Testis (tissue), 5 donors: ENCODE measurements at places on chromosomes 12 and 14.

GRCh38 chr12:4909734-4910501 is at the start of gene KCNA1:
TSS of gene KCNA1 (plus strand) at chr12:4909905. CDS start at chr12:4911379, 1,474 bp downstream.
- H3K4me3 ChIP-seq, result peak within 1 kb of the TSS; percentile 29
- no peaks in the 10 kb centered on the region for H3K36me3 ChIP-seq
- H3K27ac ChIP-seq, result no peak within 1 kb of the TSS

DNA sequence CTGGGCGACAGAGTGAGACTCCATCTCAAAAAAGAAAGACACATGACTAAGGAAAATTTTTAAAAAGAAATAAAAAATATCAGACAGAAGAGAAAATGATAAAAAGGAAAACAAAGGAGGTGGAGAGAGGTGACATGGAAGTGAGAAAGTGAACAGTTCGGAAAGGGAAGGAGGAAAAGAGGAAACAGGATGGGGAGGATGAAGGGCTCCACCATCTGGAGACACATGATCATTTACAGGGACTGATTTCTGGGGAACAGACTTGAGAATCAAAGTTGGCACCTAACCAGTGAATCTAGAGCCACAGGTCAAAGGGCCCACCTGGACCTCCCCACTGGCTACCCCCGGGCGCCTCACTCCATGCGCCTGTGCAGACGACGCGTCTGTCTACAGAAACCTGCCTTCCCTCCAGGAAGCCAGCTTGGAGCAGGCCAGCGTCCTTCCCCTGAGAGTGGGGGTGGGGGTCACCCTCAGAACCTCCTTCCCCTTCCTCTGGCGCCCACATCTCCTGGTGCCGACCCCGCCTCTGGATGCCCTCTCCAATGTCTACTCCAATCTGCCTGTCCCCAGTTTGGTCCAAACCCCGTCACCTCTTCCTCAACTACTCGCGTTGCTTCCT is 60.5 kb downstream of the AMN start:
- H3K4me1 ChIP-seq, result no peaks in the 10 kb centered on the region
- no peaks in the 10 kb centered on the region for H3K36me3 ChIP-seq
- H3K27ac ChIP-seq, result no peak overlapping the region
- no peak overlapping the region for H3K4me3 ChIP-seq
- DNase-seq, result no peak

DNA sequence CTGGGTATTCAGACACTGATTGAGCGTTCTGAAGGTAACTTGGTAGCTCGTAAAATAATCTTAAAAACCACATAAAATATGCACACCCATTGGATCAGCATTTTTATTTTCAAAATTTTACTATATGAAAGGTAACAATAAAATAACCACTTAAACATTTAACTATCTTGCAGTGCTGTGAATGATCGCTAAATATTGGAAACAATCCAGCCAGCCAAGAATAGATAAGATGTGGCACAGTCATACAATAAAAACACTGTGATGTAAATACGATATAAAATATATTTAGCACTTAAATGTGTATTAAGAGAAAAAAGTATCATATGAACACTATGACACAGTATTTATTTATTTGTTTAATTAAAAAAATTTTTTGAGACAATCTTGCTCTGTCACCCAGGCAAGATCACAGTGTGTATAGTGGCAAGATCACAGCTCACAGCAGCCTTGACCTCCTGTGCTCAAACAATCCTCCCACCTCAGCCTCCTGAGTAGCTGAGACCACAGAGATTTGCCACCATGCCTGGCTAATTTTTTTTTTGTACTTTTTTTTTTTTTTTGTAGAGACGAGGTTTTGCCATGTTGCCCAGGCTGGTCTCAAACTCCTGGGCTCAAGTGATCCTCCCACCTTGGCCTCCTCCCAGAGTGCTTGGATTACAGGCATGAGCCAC is 39.4 kb downstream of the SDR9C7 start:
- no peak overlapping the region for H3K27ac ChIP-seq
- no peak for DNase-seq
- no peaks in the 10 kb centered on the region for H3K27me3 ChIP-seq
- no peak overlapping the region for H3K4me3 ChIP-seq

GRCh38 chr12:8894378-8894777 is 19.9 kb upstream of the PHC1 start:
- H3K4me3 ChIP-seq, result no peak overlapping the region
- no peak for DNase-seq
- no peaks in the 10 kb centered on the region for H3K36me3 ChIP-seq
- H3K27me3 ChIP-seq, result no peaks in the 10 kb centered on the region
- no peak overlapping the region for H3K27ac ChIP-seq

DNA sequence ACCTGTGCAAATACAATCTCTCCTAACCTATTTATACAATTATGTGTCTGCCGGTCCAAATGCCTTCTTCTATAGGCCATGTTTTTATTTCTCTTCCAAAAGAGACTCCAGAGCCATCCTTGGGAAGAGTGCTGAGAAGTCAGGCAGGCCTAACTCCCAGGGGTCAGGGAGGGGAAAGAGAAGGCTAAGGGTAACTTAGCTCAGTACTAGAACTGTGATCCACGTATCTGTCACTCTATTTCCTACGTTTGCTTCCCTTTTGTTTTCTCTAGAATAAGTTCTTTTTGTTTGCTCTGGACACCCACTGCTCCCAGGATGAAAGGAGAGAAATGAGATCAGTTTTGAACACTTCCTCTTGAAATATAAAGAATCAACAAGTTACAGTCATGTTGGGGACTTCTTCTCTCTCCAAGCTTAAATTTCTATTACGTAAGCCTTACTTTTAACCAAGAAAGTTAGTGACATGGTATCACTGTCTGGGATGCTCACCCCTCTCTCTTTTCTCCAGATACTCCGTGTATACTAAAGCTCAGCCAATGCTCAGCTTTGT is 79.2 kb downstream of the DAD1 start:
- H3K27me3 ChIP-seq, result no peaks in the 10 kb centered on the region
- H3K27ac ChIP-seq, result no peak overlapping the region
- H3K4me3 ChIP-seq, result no peak overlapping the region
- peaks cover 7% of the 10 kb centered on the region for H3K4me1 ChIP-seq

DNA sequence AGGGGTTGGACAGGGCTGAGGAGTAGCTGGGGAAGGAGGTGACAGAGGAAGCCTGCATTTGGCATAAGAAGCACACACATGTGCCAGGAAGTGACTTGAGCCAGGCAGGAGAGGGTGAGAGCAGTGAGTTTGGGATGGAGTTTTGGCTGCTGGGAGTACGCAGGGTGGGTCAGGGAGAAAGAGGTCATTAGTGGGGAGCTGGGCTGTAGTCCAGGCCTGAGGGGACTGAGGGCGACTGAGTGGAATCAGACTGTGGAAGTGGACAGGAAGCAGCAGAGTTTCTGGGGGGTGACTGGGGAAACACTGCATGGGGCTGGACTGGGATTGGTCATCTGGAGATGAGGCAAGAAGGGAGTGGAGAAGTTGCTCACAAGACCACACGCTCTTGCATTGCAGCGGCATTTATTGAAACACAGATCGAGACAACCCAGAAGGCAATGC is 7.6 kb downstream of the KRT85 start:
- no peaks in the 10 kb centered on the region for H3K27me3 ChIP-seq
- H3K36me3 ChIP-seq, result no peaks in the 10 kb centered on the region
- no peak for DNase-seq
- H3K4me1 ChIP-seq, result no peaks in the 10 kb centered on the region

DNA sequence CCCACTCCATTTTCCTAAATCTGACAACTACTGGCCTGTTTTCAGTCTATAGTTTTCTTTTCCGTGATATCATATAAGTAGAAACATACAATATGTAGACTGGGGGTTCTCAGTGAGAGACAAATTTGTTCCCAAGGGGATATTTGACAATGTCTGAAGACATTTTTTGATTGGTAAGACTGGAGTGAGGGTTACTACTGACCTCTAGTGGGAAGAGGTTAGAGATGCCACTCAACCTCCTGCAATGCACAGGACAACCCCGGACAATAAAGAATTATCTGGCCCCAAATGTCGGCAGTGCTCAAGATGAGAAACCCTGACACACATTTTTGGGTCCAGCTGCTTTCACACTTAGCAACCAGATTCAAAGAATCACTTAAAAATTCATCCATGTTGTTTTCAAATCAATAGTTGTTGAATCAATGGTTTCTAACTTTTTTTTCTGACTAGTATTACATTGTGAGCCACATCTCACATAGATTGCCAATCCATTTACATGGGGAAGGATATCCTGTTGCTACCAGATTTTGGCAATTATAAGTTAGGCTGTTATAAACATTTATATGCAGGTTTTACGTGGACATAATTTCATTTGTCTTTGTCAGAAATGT is 307.1 kb downstream of the RPL10L start:
- no peaks in the 10 kb centered on the region for H3K27me3 ChIP-seq
- no peak overlapping the region for H3K27ac ChIP-seq
- H3K36me3 ChIP-seq, result no peaks in the 10 kb centered on the region

DNA sequence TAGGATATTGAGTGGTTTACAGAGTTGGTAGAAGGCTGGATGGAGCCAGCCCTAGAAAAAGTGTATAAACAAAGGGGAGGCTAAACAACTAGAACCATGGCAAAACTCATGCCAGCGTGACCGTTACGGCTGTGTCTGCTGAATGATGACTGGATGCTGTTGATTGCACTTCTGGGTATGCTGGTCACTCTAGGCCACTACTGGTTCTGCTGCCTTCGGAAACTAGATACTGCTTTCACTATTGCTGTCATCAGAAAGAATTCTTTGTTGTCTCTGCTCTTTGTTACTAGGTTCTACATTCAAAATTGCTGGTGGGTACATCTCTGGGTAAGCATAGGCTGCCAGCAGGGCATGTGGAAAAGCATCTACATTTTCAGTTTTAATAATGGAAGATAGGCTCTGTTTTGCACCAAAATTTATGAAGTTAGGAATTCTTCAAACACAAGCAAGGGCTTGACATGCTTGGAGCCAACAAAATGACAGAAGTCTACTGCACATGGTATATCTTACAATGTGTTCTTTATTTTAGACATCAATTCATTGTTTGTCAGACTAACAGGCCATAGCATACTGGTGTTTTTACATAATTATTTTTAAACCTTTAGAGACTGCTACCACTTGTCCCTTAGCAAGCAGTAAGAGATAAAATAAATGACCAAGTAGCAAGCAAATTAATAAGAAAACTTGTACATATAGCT is 15.4 kb downstream of the MON2 start:
- H3K27ac ChIP-seq, result no peak overlapping the region
- H3K4me3 ChIP-seq, result no peak overlapping the region
- no peaks in the 10 kb centered on the region for H3K27me3 ChIP-seq

DNA sequence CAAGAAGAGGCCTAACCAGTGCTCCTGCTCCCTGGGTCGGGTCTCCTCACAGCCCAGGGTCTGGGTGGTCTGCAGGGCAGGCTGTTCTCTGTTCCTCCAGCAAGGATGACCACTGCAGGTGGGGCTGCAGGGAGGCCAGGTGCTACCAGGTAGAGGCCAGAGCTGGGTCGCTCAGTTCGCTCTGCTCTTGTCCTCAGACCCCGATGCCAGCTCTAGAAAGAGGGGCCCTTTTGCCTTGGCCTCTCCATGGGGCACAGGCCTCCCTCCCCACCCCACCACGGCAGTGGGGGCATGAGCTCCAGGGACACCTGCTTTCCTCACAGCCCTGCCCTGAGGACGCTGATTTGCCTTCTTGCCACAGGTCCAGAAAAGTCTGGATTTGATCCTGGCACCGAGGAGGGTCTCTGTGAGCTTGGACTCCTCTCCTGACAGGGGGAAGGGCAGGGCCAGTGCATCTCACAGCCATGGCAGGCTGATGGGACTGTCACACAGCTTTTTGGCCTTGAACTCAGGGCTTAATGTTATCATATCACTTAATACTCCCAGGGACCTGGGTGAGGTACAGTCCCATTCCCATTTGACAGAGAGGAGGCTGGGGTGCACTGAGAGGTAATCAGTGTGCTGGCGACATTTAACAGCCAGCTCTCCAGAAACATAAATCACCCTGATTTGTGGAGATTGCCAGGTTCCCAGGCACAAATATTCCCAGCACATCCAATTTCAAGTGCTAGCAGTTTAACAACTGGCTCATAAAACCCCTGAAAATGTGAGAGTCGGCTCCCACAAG is 273.0 kb upstream of the SFSWAP start:
- no peak overlapping the region for H3K4me3 ChIP-seq
- peak; percentile 7 for DNase-seq
- H3K27ac ChIP-seq, result no peak overlapping the region
- no peaks in the 10 kb centered on the region for H3K4me1 ChIP-seq

GRCh38 chr14:82403987-82404386 is 870.3 kb upstream of the SEL1L start:
- H3K4me1 ChIP-seq, result no peaks in the 10 kb centered on the region
- H3K27ac ChIP-seq, result no peak overlapping the region
- no peaks in the 10 kb centered on the region for H3K36me3 ChIP-seq
- DNase-seq, result no peak

GRCh38 chr12:113152835-113153814 is 3.6 kb downstream of the CFAP73 start:
- no peaks in the 10 kb centered on the region for H3K27me3 ChIP-seq
- no peak overlapping the region for H3K27ac ChIP-seq
- H3K36me3 ChIP-seq, result no peaks in the 10 kb centered on the region
- H3K4me3 ChIP-seq, result peak overlapping the region; percentile 41
- peak; percentile 80 for DNase-seq

GRCh38 chr12:29572938-29573337 is 75.5 kb upstream of the OVCH1 start:
- no peaks in the 10 kb centered on the region for H3K27me3 ChIP-seq
- H3K4me1 ChIP-seq, result peaks cover 16% of the 10 kb centered on the region

DNA sequence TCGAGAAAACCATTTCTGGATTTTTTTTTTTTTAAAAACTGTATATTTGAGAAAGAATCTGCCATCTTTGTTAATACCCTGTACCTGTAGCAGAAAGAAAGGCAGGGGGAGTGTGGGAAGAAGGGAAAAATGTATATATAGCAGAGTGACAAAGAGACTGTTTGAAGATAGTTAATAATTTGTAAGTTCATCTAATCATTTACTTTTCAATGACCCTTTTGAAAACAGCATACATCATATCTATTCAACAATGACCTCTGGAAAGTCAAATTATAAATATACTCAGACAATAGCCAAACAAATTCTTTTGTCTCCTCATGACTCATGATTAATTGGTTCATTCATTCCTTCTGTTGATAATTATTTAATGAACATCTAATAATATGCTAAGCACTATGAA is 10.9 kb upstream of the CPM start:
- peaks cover 16% of the 10 kb centered on the region for H3K4me1 ChIP-seq
- no peaks in the 10 kb centered on the region for H3K36me3 ChIP-seq
- DNase-seq, result no peak
- H3K27me3 ChIP-seq, result no peaks in the 10 kb centered on the region

GRCh38 chr12:52806169-52806811 is 7.6 kb downstream of the KRT4 start:
- DNase-seq, result no peak
- no peak overlapping the region for H3K27ac ChIP-seq
- H3K36me3 ChIP-seq, result no peaks in the 10 kb centered on the region
- H3K27me3 ChIP-seq, result no peaks in the 10 kb centered on the region
- no peaks in the 10 kb centered on the region for H3K4me1 ChIP-seq
